ENCODE measurements at places on chromosomes 13 and 19.

- DNase-seq = no peak
These were observed 23.1 kb downstream of the PSPC1 start for GRCh38 chr13:19759669-19760068.

DNA sequence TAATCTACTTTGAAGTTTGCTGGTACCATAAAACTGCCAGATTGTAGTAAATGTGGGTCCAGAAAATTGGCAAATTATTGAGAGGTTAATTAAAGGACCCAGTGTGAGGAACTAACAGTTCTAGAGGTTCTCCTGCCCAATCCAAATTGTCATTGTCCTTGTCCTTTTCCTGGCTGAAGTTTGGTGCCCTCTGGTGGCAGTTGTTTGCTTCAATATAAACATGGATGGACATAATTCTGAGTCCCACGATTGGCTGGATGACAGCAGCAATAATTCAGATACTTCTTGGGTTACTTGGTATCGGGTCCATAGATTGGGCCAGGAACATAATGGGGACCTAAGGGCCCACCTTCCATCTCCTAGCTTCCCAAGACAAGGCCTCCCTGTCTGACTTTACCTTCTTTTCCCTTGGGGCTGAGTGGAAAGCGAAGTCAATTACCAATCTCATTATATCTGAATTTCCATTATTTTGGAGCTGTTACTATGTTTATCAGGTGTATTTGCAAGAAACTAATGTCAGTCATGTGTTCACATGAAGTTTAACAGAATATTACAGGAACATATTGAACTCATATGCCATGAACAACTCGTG lies 33.8 kb upstream of the GARRE1 start:
- DNase-seq = peak; percentile 79

DNA sequence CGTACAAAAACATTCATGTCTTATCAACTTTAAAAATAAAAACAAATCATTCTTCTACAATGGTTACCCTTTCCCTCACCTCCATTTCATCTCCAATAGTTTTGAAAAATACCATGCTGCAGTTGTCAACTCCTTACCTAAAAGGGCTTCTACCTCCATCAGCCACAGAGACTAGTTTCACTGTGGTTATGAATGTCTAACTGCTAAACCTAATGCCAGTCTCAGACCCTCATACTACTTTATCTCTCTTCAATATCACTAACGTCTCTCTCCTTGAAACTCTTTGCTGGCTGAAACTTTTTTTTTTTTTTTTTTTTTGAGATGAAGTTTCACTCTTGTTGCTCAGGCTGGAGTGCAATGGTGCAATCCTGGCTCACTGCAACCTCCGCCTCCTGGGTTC lies 27.1 kb downstream of the LNX2 start:
- no peak for DNase-seq

- DNase-seq = no peak
These were observed 231.2 kb downstream of the NHLRC3 start for GRCh38 chr13:39269411-39269810.

GRCh38 chr13:109211616-109212015 lies 574.8 kb downstream of the IRS2 start:
- DNase-seq = no peak

- no peak for DNase-seq
These were observed 10.9 kb downstream of the GARRE1 start for GRCh38 chr19:34265221-34265650.

- DNase-seq = no peak
These were observed 10.4 kb upstream of the ENOX1 start for GRCh38 chr13:43797159-43797558.

DNA sequence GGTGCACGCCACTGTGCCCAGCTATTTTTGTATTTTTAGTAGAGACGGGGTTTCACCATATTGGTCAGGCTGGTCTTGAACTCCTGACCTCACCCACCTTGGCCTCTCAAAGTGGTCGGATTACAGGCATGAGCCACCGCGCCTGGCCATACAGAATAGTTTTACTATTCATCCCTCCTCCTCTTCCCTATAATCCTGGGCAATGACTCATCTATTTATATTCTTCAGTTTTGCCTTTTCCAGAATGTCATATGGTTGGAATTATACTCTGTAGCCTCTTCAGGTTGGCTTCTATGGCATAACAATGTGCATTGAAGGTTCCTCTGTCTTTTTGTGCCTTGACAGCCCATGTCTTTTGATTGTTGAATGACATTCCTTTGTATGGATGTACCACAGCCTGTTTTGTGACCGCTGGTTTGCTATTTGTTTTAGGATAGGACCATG lies 22.2 kb upstream of the LRP3 start:
- no peak for DNase-seq

- no peak for DNase-seq
These were observed 7.1 kb downstream of the DGKH start for GRCh38 chr13:42055500-42056085.

DNA sequence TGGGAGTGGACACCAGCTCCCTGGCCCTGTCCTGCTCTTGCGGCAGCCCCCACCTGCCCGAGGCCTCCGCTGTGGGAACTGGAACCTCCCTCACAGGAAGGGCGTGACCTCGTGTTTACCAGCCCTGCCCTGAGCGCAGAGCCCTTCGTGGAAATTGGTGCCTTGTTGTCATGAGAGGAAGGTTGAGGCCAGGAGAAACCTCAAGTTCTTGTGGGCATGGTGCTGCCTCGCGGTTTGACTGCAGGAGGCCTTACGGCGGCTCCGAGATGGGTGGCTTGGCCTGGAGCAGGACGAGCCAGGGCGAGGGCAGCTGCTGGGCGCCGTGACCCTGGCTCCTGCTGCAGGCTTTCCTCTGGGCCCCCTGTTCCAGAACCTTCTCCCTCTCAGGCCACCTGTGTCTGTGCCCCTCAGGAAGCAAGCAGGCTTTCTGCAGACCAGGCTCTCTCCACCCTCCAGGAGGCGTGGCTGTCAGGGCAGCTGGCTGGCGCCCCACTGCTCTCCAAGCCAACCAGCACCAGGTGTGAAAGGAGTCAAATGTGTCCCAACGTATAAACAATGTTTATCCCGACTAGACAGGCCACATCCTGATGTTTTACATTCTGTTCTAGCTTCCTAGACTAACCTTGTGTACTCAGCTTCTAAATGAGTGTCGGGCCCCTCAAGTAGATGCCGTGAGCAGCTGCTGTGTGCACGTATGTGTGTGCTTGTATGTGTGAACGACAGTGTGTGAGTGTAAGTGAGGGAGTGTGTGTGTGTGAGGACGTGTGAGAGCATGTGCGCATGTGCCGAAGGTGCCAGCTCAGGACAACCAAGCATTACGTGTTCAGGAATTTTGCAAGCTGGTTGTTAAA lies 10.4 kb upstream of the RASA3 start:
- DNase-seq = no peak

DNA sequence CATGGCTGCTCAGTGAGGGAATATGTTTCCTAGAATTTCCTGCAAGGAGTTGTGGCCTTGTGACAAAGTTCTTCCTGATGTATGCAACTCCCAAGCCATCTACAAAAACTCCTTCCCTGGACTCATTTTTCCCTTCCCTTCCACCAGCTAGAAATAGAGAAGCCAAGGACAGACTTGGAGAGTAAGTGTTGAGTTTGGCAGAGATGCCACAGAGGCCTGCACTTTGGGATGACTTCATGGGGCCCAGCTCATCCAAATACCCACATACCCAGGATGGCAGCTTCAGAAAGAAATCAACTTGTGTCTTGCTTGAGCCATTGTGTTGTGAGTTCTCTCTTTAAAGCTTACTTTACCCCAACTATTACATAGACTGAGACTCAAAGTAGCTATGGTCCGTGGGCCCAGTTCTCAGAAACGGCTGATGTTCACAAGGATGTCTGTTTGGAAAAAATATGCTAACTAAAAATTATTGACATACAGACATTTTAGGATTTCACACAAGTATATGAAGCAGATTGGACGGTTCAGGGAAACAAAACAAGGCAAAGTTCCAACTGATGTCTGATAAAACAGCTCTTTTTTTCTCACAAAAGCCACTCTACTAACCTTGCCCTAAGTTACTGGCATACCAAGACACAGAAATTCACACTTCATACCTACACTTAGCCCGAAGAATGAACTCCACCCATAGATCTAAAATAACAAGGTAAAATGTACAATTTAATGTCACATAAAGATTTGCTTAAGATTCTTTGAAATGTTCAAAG lies 107.9 kb downstream of the NALCN start:
- no peak for DNase-seq

DNA sequence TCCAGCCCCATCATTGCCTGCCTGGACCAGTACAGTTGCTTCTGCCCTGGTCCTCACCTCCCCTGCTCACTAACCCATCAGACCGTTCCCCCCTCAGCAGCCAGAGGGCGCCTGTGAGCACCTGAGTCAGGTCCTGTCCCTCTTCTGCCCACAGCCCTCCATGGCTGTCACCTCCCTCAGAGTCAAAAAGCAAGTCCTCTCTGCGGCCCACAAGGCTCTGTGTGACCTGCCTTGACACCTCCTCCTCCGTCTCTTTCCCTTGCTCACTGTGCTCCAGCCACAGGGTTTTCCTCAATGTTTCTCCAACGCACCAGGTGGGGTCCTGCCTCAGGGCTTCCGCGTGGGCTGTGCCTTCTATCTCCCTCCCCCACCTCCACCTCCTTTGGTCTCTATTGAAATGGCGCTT lies 29.4 kb upstream of the PTPRS start:
- no peak for DNase-seq

DNA sequence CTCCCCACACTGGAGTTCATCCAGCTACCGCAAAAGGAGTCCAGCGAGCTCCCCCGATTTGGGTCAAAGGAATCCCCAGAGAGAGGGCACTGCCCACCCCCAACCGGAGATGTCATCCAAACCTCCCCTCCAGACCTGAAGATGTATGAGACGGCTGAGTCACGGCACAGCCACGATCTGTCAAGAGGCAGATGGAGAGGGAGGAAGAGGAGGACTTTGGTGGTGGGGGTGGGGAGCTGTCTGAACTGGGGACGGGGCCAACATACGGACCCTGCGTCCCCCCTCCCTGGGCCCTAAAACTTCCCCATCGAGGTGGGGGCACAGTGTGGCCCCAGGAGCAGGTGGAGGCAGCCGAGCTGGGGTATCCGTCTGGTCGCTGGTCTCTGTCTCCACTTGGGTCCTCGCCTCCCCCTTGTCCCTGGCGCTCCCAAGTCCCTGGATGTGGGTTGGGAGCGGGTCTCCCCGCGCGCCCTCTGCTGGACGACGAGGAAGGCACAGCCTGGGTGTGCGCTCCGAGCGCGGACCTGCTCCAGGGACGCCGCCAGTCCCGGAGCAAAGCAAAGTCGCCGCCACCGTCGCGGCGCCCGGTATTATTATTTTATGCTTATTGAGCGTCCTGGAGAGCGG lies 3.8 kb downstream of the PDE4A start:
- DNase-seq = peak; percentile 80

DNA sequence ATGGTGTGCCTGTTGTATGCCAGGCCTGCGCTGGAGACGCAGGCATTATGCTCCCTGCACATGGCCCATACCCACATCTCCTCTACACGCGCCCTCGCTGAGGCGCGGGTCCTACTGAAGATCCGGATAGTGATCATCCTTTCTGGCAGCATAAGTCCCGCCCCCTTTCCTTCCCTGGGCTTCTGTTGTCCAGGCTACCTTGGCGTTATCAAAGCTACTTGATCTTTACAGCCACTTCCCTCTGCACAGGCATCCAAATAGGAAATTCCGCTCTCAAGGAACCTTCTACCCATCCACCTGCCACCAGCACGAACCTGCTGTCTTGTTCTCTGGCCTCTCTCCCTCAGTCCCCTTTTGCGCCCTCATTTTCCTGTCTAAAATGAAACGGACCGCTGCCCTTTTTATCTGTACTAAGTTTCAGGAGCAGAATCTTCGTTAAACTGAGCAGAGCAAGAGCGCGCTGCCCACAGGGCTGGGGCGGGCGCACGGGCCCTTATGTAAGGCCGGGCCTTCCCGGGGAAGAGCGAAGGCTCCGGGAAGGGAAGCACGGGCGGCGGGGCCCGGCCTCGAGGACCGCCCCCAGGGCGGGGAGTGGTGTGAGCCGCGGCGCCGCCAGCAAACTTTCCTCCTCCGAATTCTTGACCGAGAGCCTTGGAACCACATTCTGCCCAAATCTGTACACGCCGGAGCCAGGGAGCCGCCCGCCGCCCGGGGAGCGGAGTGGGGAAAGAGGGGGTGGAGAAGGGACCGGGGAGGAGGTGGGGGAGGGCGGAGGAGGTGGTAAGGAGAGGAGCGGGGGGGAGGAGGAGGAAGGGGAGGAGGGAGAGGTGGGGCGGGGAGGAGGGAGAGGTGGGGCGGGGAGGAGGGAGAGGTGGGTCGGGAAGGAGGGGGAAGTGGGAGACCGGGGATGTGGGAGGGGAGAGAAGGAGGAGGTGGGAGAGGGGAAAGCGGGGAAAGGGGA lies 920 bp upstream of the UBE2L5 start:
- DNase-seq = peak; percentile 35

GRCh38 chr13:103238441-103238840 lies 172.2 kb upstream of the SLC10A2 start:
- no peak for DNase-seq

- no peak for DNase-seq
These were observed 155.6 kb downstream of the COG6 start for GRCh38 chr13:39811051-39811450.

- no peak for DNase-seq
These were observed 358.1 kb downstream of the ENOX1 start for GRCh38 chr13:43428545-43429296.

GRCh38 chr13:38180670-38181069 lies 169.0 kb upstream of the UFM1 start:
- no peak for DNase-seq

- no peak for DNase-seq
These were observed 377 bp downstream of the ZNF793 start for GRCh38 chr19:37507167-37507464.

DNA sequence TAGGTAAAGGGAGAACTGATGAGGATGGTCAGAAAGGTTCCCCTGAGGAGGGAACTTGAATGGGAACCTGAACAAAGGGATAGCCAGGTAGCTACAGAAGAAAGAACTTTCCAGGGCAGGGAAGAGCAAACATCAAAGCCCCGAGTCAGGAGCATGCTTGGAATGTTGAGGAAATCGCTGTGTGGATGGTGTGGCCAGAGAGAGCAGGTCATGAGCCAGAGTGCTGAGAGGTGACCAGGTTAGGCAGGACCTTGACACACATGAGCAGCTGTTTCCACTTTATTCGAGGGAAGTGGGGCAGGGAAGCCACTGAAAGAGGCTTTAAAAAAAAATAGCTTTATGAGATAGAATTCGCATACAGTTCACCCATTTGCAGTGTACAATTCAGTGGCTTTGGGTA lies 4.4 kb downstream of the RAB8A start:
- no peak for DNase-seq

- DNase-seq = no peak
These were observed 7.1 kb downstream of the AKAP11 start for GRCh38 chr13:42279080-42279479.

DNA sequence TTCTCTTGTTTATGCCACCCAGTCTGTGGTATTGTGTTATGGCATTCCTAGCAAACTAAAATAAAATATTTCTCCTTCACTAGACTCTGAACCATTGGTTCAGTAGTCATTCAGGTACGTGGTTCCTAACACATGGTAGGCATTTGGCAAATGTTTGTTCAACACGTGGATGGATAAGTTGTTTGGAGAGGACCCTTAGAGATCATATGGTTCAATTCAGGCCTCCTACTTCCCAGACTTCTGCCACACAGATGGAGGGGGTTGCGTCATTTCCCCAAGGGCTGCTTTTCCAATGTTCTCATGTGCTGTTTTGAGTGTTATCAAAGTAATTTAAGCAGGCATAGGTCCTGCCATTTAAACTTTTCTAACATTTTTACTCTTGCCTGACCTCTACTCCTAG lies 6.7 kb downstream of the CXCL17 start:
- DNase-seq = no peak

GRCh38 chr13:112651750-112652511 lies 37.9 kb upstream of the ATP11A start:
- no peak for DNase-seq

GRCh38 chr13:109989686-109990085 lies 203.3 kb upstream of the IRS2 start:
- DNase-seq = no peak

GRCh38 chr13:28475916-28476725 lies 18.8 kb downstream of the FLT1 start:
- DNase-seq = no peak

Data from T47D (cell line).